Glutamatergic neuron (in vitro differentiated cells): ENCODE measurements at places on chromosomes 12 and 14. TPM values are rescaled to one million over a fixed set of nuclear protein-coding genes. Genes with fewer than 3 reads are reported as not detected.

DNA sequence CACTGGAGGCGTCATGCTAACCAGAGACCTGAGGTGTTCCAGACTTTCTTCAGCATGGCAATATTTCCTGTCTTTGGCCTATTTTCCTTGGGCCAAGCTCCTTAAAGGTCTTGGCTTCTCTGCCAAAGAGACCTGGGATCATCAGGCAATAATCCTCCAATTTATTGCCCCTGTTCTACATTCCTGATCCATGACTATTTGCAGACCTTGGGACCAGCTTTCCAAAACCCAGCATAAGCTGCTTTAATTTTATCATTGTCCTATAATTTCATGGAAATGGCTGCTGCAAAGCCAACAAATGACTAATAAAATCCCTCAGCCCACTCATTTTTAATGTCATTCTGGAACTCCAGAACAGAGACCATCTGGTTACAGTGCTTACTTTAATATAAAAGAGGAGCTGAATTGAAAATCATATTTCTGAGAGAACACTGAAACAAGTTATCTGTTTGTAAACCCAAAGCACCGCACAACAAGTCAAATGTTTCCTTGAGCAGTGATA, 166.9 kb upstream of the BTG1 start:
- no peak for DNase-seq

- DNase-seq, result peak; percentile 58
Measured at GRCh38 chr14:102510616-102511520, 1.3 kb upstream of the ANKRD9 start.

DNA sequence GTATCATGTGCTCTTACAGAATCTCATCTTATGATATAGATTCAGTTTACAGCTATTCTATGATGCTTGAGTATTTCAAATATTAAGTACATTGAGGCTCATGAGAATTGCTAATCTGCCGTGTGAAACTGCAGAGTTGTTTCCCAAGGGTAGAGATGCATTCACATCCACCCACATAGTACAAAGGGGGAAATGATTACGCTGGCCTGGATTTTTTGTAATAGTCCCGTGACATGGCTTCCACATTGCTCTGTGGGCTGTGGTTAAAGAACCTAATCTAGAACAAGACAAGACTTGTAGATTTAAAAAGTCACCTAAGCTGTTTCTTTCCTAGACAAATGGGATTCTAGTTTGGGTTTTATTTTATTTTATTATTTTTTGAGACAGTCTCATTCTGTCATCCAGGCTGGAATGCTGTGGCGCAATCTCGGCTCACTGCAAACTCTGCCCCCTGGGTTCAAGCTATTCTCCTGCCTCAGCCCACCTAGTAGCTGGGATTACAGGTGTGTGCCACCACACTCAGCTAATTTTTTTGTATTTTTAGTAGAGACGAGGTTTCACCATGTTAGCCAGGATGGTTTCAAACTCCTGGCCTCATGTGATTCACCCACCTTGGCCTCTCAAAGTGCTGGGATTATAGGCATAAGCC, 13.0 kb upstream of the RIOX1 start:
- DNase-seq, result no peak

The EID3 gene
- 3.7 TPM for total RNA-seq

The OTOGL gene
- 0.83 TPM for total RNA-seq

The PTPRQ gene
- not detected for total RNA-seq

The DPPA3 gene
- total RNA-seq, result not detected
